ENCODE measurements at places on chromosomes 1 and 21.

GRCh38 chr1:109198745-109199144 is 15.0 kb upstream of the SARS1 start:
- no peak for DNase-seq

DNA sequence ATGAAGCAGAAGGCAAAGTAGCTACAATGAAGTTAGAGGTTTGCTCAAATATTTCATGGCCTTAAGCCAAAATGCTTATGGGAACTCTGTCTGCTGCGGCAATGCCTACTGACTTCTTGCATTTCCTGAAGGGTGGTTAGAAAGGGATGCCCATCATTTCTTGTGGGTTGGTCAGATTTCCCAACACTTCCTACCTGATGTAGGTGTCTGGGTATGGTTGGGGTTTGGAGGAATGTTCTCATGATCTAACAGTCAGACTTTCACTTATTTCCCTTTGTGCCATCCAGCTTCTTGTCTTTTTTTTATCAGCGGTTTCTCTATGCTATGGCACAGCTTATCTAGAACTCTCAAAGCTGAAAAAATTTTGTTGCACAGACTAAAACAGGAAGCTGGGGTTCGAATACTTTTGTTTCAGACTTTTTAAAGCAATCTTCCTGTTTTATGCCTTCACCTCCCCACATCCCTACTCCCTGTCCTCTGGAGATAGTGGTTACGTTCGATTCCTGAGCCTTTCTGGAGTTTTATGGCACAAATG is 307.7 kb downstream of the USP25 start:
- no peak for DNase-seq

DNA sequence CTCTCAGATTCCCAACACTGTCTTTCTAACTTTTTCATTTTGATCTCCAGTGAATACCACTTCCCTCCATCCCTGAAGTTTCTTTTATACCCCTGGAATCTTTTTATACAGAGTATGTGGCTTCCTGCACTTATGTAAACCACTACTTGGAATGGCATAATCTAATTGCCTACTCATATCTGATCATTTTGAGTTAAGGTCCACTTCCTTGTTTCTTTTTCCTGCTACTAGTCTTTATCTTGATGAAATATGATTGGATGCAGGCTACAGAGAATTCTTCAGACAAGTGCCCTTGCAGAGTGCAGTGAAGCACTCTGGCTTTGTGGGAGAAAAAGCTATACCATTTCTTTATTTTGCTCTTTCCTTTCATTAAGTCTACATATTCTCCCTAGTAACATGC is 325.3 kb upstream of the ADAMTS5 start:
- no peak for DNase-seq

GRCh38 chr1:28286111-28286510 is 26.8 kb downstream of the SESN2 start:
- no peak for DNase-seq

DNA sequence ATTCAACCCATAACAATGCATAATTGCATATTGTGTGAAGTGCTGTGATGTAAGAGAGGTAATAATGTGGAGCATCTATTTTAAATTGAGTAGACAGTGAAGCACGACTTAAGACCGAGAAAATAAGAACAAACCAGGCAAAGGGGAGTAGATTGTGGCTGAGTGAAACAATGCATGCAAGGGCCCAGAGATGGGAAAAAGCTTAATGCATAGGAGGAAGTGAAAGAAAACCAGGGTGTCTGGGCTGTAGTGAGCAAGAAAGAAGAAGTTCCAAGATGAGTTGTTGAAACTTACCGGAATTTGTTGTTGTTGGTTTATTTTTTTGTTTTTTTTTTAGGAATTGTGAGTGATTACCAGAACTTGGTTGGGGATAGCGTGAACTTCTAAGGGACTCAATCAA is 104.7 kb downstream of the SNX7 start:
- no peak for DNase-seq

GRCh38 chr1:179743679-179744400 is 749 bp downstream of the FAM163A start:
- DNase-seq: no peak

- no peak for DNase-seq
Measured at GRCh38 chr1:8555582-8555981, 237.7 kb downstream of the SLC45A1 start.

DNA sequence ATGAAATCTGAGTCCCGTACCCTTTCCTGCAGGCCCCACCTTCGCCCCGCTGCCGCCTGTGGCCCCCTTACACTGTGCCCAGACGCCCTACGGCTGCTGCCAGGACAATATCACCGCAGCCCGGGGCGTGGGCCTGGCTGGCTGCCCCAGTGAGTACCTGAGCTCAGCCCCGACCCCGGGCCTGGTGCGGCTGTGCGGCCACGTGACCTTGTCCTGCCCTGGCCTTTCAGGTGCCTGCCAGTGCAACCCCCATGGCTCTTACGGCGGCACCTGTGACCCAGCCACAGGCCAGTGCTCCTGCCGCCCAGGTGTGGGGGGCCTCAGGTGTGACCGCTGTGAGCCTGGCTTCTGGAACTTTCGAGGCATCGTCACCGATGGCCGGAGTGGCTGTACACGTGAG is 25.2 kb downstream of the AGRN start:
- no peak for DNase-seq

DNA sequence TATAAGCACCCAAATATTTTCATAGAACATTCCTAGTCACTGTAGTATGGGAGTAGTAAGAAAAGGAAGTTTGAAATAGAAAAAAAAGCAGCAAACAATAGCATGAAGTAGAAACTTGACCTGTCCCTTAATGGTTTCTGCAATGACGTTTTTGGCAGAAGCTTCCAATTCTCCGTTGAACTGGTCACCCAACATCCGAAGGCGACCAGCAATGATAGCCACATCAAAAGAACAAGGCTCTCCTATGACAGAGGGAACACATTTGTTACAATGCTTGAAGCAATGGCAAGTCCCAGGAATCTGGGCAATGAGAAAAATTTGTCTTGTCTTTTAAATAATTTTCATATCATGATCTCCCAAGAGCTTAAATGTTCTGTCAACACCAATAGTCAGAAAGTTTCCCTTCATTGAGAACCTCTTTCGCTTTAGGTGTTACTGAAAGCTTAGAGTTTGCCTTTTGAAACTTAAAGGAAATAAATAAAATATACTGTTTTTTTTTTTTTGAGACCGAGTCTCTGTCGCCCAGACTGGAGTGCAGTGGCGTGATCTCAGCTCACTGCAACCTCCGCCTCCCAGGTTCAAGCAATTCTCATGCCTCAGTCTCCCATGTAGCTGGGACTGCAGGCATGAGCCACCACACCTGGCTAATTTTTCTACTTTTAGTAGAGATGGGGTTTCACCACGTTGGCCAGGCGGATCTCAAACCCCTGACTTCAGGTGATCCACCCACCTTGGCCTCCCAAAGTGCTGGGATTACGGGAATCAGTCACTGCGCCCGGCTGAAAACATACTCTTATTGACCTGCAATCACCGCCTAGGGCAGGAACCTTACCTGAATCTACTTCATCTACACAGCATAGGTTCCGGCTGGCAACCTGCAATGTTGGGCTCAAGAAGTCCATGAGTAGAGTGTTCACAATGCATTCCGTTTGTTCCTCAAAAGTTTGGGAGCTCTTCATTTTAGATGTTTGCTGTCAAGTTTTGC is 672 bp downstream of the BCL2L15 start:
- DNase-seq: no peak

GRCh38 chr1:237386362-237387143 is 344.6 kb downstream of the RYR2 start:
- DNase-seq: no peak

DNA sequence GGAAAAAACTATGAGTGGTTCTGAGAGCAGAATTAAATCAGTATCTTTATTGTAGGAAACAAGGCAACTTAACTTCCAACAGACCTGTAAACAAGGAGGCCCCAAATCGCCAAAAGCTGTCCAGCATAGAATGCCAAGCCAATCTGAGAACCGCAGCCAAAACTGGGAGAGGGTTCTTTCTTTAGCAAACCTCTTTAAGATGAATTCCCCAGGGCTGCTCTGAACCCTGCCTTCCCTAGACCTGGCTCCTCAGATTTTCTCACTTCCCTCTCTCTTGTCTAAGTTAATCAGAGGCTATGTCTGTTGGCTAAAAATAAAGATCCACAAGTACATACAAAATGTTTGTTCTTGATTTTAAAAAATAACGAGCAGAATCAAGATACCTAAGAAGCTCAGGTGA is 141.4 kb downstream of the SMYD3 start:
- no peak for DNase-seq

DNA sequence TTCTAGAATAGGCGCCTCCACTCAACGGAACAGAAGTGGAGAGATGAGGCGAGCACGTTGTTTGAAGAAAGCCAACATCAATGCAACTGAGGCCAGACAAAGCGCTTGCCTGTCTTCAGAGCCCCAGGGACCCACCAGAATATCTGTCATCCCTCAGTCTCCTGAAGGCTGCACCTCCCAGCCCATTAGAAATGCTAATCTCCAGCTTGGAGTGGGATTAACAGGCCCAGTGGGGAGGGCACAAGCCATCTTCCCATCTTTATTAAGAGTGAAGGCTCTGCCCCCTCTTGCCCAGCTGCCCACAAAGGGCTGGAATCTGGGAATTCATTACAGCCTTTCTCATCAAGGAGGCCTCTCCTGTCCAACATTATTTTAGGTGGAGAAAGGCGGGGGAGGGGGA is 16.8 kb upstream of the CNTN2 start:
- no peak for DNase-seq

DNA sequence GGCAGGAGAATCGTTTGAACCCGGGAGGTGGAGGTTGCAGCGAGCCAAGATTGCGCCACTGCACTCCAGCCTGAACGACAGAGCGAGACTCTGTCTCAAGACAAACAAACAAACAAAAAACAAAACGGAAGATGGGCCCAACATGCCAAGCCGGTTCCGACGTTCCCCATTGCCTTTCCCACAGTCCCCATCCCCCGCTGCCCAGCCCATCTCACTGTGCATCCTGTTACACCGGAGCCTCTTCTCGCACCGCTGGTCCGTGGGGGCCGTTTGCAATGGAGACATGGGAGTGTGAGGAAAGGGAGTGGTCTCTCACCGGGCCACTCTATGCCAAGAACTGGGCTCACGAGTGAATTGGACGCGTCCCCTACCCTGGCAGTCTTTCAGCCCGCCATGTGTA is 1.3 kb upstream of the CFAP74 start:
- no peak for DNase-seq

- DNase-seq: no peak
Measured at GRCh38 chr21:24895885-24896734, 711.2 kb downstream of the MRPL39 start.

DNA sequence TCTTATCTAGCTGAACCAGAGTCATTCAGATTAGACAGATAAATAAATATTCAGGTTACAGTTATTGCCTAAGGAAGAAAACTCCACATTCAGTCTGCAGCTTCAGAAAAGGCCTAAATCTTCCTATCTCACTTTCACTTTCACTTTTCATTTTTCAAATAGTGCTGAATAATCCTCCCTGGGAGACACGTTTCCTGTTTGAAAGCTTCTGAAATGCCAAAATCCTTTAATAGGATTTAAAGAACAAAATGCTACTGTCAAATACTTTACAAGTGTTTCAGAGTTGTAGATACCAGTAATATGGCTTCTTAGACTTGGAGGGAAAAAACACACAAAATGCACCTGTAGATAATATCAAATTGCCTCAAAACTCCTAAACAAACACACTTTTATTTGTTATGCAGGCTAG is 3.9 kb downstream of the PSMB2 start:
- no peak for DNase-seq

DNA sequence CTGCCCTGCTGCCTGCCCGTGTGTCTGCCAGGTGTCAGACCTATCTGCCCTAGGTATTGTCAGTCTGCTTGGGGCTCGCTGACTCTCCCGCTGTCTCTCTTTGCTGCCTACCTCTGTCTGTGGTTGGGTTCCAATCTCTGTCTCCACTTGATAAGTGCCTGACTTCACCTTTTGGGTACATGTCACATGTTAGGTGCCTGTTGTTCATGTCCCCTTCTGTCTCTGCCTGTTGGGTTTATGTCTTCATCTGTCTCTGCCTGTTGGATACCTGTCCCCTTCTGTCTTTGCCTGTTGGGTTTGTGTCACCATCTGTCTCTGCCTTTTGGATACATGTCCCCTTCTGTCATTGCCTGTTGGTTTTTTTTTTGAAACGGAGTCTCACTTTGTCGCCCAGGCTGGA is 14.6 kb downstream of the RPS6KA1 start:
- DNase-seq: no peak

GRCh38 chr1:67723620-67724019 is 38.6 kb downstream of the GADD45A start:
- no peak for DNase-seq

- DNase-seq: no peak
Measured at GRCh38 chr1:185732951-185733350, 1.2 kb upstream of the HMCN1 start.

DNA sequence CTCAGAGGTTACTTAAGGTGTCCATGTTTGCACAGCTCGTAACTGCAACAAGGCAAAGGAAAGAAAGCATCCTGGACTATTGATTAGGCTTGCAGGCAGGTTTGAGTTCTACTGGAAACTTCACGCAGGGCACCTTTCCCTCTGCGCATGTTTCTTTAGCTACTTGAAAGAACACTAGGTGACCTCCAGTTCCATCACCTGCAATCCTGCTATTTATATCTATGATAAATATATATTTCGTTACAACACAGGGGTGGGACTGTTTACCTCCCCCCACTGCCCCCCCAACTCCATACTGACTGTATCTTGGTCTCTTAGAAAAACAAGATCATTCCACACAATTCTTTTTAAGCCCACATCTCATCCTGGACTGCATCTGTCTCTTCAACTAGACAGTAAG is 12.1 kb downstream of the SSBP3 start:
- no peak for DNase-seq

DNA sequence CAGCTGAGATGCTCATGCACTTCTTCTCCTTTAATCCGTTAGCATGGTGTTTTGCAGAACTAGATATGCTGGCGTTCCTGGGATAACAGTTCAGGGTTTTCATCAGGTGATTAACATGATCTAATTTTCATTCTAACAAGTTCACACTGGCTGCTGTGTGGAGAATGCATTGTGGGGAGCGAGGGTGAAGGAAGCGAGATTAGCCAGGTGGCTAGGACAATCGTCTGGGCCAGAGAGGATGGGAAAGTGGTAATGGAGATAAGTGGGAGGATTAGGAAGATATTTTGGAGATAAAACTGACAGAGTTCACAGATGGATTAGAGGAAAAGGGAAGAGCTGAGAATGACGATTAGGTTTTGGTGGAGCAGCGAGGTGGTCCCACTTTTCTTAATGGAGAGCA is 138.1 kb upstream of the MAGI3 start:
- DNase-seq: no peak

- DNase-seq: no peak
Measured at GRCh38 chr1:229529639-229530038, 21.5 kb upstream of the NUP133 start.

Measured in skeletal muscle cell (primary cell).